Naive thymus-derived CD4-positive, alpha-beta T cell (primary cell): ENCODE measurements at places on chromosomes 16 and 17. TPM values are rescaled to one million over a fixed set of nuclear protein-coding genes. Genes with fewer than 3 reads are reported as not detected.

YBX2 gene
- polyA plus RNA-seq, result not detected

GH1 gene
- polyA plus RNA-seq, result not detected

DPEP1 gene
- polyA plus RNA-seq, result not detected

TOX3 gene
- polyA plus RNA-seq, result not detected

SCNN1G gene
- polyA plus RNA-seq, result not detected

MED1 gene
- polyA plus RNA-seq, result 27.6 TPM

EFCAB13 gene
- polyA plus RNA-seq, result 4.3 TPM

MED9 gene
- 16.8 TPM for polyA plus RNA-seq

KCNJ16 gene
- polyA plus RNA-seq, result not detected

EVPLL gene
- polyA plus RNA-seq, result 0.46 TPM

NACA2 gene
- polyA plus RNA-seq, result not detected

MTMR4 gene
- 23.0 TPM for polyA plus RNA-seq

SLC16A13 gene
- 1.8 TPM for polyA plus RNA-seq

HCRT gene
- polyA plus RNA-seq, result not detected

TBX4 gene
- polyA plus RNA-seq, result not detected
